ENCODE measurements at places on chromosomes 3 and 15.
A peak's percentile ranks its signal among the peaks of the same experiment; 100 is the strongest.

DNA sequence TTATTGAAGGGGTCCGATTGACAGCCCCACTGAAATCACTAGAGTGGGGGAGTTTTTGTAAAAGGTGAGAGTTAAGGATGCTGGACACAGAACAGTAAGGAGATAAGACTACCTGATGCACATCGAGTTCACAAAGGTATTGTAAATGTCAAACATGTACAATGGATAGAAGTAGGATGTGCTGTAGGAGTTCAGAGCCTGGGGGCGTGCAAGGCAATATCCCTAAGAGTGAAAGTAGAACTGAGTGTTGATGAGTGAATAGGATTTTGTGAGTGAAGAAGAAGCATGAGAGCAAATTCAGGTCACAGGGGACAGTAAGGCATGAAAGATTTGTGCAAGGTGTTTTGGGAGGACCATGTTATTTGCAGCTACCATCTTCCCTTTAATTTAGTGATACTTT, 21.5 kb downstream of the DOCK3 start:
- DNase-seq: no peak

DNA sequence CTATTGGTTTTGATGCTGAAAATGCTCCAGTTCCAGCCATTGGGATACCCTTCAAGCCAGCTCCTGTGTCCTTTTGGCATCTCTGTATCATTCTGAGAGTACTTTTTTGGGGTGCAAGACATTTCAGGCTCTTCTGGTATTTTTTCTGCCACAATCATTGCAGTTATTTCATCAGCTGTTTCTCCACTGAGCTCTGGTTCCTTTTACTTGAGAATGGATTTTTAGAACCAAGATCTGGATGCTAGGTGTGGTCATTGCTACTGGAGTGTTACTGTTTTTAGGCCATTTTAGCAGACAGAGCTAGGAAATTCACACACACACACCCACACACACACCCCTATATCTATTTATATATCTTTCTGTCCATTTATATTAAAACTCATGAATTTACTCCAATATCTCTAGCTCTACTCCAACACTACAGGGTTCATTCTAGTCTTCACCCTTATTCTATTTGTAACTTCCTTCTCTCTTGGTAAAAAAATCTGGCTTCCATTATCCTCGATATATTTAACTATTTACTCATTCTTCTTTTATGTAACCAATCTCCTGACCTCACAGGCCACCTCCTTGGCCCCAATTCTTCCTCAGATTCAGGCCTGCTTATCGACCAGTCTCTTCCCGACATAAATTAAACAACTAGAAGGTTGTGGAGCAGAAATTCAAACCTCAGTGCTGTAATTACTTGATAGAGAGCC, 17.0 kb downstream of the SLC35G2 start:
- no peak for DNase-seq

DNA sequence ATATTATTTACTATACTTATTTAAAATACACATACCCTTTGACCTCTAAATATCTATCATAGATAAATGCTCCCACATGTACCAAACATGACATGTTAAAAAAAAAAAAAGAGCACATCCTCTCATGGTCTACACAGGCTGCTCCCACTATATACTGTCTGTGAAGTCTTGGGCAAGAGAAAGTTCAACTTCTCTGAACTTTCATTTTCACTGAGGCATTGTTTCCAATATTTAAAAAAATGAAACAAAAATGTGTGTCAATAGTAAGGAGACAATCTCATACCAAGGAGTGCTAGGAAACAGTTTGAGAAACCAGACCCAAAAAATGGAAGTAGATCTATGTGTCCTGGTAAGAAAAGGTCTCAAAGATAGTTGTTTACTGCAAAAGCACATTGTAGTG, 29.3 kb downstream of the SLC4A7 start:
- no peak for DNase-seq

DNA sequence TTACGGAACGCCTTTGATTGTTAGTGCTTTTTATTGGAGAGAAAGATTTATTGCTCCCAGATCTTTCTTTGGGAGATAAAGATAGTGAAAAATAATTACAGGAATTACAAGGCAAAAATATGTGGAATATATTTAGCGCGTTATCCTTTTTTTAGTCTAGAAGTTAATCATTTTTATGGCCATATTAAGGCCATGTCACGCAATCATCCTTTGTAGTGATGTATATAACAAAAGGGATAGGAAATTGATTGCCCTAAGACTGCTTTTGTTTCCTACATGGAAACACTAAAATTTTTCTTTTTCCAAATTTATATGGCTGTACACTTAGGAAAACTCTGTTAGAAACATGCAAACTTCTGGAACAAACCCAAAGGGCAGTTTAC, 1.5 kb downstream of the TRPC1 start:
- no peak for DNase-seq

- DNase-seq: peak; percentile 51
Measured at GRCh38 chr15:73914145-73914544, 12.1 kb upstream of the LOXL1 start.

DNA sequence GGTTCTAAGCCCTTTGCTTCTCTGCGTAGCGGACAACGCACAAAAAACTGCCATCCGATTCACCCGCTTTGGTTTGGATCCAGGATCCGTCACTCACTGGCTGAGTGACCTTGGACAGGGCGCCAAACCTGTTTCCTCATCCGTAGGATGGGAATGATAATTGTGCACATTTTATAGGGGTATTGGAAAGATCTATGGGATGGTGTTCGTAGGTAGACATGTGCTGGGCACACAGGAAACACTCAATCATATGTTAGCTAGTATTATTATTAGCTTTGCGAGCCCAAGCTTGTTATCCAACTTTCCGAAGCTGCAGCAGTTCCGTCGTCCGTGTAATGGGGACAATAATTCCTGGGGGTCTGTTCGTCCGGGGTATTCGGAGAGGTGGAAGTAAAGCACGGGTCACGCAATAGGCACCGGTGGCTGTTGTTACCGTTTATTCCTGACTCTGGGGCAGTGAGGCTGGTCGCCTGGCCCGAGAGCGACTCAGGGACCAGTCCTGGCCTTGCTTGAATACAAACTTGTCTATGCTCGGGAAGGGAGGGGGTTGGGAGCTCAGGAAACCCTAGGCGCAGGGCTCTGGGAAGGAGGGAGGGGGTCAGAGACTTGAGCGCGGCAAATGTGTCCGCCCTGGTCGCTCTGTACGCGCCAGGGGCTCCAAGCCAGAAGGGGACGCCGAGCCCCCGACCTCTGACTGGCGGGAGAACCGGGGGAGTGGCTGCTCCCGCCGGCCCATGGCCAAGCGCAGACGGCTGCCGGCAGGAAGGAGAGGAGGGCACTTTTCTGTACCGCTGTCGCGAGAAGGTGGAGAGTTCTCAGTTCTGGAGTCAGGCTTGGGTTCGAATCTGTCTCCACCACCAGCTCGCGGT, 1.3 kb downstream of the SPSB4 start:
- peak; percentile 11 for DNase-seq

DNA sequence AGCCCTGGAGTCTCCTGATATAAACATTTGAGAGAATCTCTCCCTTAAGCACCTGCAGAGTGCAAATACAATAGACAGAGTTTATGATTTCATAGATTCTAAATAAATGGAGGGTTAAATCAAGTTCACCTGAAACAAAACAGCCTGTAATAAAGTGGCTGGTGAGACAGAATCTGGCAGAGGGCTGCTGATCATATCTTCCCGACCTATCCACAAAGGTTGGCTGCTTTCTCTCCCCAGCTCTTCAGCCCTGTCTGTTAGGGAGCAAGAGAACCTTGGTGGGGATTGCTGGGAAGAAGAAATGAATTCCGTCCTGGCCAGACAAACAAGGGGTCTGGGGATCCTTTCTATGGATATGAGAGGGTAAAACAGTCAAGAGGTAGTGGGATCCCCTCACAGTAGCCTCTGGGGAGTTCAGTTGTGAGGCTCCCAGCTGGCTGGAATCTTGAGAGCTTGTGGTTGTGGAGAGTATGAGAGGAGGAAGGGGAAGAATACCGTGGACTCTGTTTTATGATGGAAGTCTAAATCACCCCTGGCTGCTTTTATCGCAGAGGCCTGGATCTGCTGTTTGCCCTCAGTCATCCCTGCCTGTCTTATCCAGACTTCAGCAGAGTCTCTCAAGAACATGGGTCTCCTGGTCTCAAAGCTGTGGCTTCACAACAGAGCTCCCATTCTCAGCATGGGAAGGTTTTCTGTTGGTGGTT, 451.3 kb downstream of the NTRK3 start:
- no peak for DNase-seq

GRCh38 chr3:33652736-33653135, 65.3 kb downstream of the CLASP2 start:
- peak; percentile 24 for DNase-seq

DNA sequence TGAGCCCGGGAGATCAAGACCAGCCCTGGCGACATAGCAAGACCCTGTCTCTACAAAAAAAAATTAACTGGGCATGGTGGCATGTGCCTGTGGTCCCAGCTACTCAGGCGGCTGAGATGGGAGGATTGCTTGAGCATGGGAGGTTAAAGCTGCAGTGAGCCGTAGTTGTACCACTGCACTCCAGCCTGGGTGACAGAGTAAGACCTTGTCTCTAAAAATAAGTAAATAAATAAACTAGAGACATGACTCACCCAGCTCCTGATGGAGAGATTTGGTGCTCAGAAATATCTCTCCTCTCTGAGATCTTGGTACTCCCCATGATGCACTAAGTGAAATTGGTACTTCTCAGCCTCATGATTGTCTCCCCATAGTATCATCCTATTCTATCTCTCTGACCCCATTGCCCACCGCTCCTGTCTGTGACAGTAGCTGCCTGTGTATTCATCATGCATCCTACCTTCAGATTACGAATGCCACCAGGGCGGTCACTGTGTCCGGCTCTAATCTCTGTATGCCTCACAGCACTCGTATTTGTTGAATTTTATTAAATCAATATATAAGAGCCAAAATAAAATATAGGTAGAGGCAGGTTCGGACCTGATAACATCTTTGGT, 50.9 kb downstream of the ABHD2 start:
- no peak for DNase-seq

DNA sequence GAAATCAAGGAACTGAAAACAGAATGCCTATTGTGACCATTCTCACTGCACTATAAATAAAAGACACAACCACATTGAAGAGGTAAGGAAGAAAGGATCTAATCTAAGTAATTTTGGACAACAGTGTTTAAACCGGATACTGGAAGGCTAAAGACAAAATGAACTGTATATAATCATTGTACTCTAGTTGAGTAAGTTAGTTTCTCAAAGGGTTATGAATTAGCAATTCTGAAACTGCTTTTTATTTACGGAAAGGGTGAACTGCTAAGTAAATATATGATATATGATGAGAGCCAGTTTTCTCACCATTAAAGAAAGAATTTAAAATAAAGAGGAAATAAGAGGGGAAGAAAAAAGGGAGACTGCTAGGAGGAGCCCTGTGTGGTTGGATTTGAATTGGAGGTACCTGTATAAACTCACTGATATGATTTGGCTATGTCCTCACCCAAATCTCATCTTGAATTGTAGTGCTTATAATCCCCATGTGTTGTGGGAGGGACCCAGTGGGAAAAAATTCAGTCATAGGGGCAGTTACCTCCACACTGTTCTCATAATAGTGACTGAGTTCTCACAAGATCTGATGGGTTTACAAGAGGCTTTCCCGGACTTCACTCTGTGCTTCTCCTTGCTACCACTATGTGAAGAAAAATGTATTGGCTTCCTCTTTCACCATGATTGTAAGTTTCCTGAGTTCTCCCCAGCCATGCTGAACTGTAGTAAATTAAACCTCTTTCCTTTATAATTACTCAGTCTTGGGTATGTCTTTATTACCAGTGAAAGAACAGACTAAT, 607.7 kb downstream of the PYDC2 start:
- DNase-seq: no peak

DNA sequence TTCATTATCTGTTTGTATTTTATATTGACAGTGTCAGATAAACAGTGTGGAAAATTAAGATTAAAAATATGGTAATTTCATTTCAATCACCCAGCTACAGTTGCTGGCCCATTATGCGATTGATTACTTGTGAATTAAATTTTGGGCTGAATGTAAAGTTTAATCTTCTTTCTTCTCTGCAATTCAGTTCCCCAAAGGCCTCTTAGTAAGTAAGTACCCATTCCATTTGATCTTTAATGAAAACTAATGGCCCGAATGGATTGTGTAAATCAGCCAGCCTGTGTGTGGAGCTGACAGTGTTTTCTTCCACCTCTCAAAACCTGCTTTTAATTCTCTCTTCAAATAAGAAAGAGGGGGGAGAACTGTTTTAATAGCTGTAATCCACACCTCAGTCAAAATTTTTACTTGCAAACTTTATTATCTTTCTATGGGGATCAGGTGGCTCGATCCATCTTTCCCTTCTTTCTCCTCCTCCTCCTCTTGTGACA, 307.1 kb downstream of the IL20RB start:
- DNase-seq: no peak

GRCh38 chr15:60844511-60845174, 365.7 kb upstream of the ICE2 start:
- DNase-seq: no peak
